ENCODE measurements at places on chromosomes 7 and 10.

DNA sequence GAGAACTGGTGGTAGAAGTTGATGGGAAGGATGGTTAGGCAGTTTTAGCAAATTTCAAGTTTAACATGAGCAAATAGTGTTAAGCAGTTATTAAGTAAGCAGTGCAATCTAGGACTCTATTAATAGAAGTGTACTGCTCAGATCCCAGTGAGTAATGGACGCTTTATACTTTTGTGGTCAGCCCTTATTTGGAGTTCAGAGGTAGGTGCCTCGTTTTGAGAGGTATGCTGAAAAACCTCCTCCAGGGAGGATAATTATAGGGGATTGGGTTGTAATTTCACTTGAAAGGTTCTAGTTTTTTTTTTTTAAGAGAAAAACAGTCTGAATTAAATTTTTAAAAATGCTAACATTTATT lies 33.5 kb upstream of the CCDC7 start:
- DNase-seq, result peak; percentile 60
- no peaks in the 10 kb centered on the region for H3K36me3 ChIP-seq
- H3K27me3 ChIP-seq, result no peaks in the 10 kb centered on the region

- no peak for DNase-seq
- no peaks in the 10 kb centered on the region for H3K4me1 ChIP-seq
- H3K4me3 ChIP-seq, result no peak overlapping the region
- H3K27ac ChIP-seq, result no peak overlapping the region
These were observed 101.8 kb upstream of the DOCK1 start for GRCh38 chr10:126803394-126803793.

- no peaks in the 10 kb centered on the region for H3K4me1 ChIP-seq
- H3K27me3 ChIP-seq, result no peaks in the 10 kb centered on the region
- no peaks in the 10 kb centered on the region for H3K36me3 ChIP-seq
- no peak overlapping the region for H3K27ac ChIP-seq
- DNase-seq, result no peak
These were observed 374.2 kb downstream of the GATA3 start for GRCh38 chr10:8428654-8429053.

DNA sequence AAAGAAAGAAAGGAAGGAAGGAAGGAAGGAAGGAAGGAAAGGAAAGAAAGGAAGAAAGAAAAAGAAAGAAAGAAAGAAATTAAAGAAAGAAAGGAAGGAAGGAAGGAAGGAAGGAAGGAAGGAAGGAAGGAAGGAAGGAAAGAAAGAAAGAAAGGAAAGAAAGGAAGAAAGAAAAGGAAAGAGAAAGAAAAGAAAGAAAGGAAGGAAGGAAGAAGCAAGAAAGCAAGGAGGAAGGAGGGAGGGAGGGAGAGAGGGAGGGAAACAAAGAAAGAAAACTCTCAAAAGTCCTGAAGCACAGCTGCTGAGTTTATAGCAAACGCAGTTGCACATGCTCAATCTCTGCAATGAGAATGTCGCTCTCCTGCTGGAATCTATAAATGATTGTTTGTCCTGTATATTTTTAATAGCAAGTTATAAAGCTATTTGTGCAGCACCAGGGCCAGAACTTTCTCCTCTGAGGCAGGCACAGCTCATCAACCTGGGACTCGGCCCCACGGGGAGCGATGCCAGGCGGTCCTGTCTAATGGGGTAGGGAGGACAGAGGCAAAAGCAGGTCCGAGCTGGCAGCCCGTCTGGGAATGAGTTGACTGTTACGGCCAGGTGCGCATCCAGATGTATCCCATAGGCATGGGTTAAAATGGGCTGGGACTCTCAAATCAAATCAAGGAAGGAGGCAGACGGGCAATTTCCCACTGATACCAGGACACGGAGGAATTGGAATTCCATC lies 118.0 kb upstream of the PFKP start:
- H3K27ac ChIP-seq, result no peak overlapping the region
- no peaks in the 10 kb centered on the region for H3K36me3 ChIP-seq

GRCh38 chr7:142629588-142630260 lies 119.5 kb upstream of the PRSS1 start:
- no peaks in the 10 kb centered on the region for H3K4me1 ChIP-seq
- H3K4me3 ChIP-seq, result no peak overlapping the region
- no peaks in the 10 kb centered on the region for H3K36me3 ChIP-seq
- peaks cover 10% of the 10 kb centered on the region for H3K27me3 ChIP-seq
- H3K27ac ChIP-seq, result no peak overlapping the region

- no peaks in the 10 kb centered on the region for H3K27me3 ChIP-seq
- peaks cover 51% of the 10 kb centered on the region for H3K4me1 ChIP-seq
- DNase-seq, result no peak
- H3K4me3 ChIP-seq, result peak overlapping the region; percentile 88
- H3K36me3 ChIP-seq, result peaks cover 8% of the 10 kb centered on the region
- H3K27ac ChIP-seq, result peak overlapping the region; percentile 98
These were observed 3.3 kb downstream of the MYOF start for GRCh38 chr10:93478873-93479272.

DNA sequence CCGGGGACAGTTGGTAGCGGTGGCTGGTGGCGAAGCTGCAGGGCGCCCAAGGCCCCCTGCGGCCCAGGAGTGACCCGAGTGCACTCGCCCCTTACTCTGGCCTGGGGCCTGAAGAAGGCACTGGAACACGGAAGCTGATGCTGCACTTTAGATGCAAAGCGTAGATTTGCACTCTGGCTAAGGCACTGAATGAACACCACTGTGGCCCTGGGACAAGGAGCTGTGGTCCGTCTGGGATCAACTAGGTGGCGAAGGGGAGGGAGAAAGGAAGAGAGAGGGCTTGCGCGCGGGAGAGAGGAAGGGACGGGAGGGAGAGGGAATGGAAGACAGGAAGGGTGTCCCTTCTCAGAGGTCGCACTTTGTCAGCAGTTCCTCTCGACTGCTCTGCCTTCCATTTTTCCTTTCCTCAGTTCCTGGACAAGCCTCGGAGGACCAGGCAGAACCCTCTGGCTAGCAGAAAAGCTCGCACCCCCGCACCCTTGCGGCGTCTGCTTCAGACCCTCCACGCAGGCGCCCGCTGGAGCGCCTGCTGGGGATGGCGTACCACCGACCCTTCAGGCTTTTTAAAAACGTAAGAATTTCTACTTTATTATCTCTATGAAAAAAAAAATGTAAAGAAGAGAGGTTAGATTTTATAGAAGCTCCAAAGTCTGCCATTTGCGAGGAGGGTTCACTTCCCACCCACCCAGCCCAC lies 1.2 kb downstream of the FERD3L start:
- H3K4me3 ChIP-seq, result peak overlapping the region; percentile 62
- H3K36me3 ChIP-seq, result no peaks in the 10 kb centered on the region
- peak; percentile 7 for DNase-seq
- no peak overlapping the region for H3K27ac ChIP-seq

GRCh38 chr7:128891110-128891941 lies 19.2 kb downstream of the KCP start:
- H3K4me1 ChIP-seq, result no peaks in the 10 kb centered on the region
- DNase-seq, result no peak
- no peaks in the 10 kb centered on the region for H3K36me3 ChIP-seq
- no peak overlapping the region for H3K27ac ChIP-seq
- no peak overlapping the region for H3K4me3 ChIP-seq

DNA sequence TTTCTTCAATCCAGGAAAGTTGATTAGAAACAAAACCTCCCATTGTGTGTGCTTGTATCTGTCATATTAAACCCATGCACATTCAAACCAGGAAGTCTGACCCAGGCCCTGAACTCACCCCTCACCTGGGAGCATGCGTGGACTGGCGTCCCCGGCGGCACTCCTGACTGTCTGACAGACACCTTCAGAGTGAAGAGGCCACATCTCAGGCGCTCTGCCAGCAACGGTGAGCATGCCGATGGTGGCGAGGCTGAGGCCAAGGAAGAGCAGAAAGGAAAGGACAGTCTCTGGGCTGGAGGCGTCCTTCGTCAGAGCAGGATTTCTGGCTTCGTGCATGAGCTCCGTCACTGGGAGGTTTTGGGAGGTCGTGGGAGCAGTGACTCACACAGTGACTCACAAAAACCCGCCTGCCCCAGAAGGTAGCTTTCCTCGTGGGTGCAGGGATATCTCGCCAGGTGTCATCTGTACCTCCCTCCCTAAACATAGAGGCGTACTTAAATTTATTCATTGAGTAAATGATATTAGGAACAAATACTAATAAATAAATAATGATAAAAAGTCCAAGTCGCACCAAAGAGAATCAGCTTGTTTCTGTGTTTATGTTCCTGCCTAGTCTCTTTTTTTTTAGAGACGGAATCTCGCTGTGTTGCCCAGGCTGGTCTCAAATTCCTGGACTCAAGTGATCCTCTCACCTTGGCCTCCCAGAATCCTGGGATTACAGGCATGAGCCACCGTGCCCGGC lies 13.5 kb downstream of the IQCE start:
- 0 out of 2 replicates have a peak, but pooled peaks cover 4% of the 10 kb centered on the region for H3K36me3 ChIP-seq
- no peak overlapping the region for H3K4me3 ChIP-seq
- H3K27me3 ChIP-seq, result no peaks in the 10 kb centered on the region
- no peaks in the 10 kb centered on the region for H3K4me1 ChIP-seq
- peak; percentile 33 for DNase-seq

GRCh38 chr10:17431871-17432311 lies 22.5 kb downstream of the ST8SIA6 start:
- no peak overlapping the region for H3K4me3 ChIP-seq
- no peaks in the 10 kb centered on the region for H3K36me3 ChIP-seq
- H3K4me1 ChIP-seq, result no peaks in the 10 kb centered on the region
- H3K27ac ChIP-seq, result no peak overlapping the region
- DNase-seq, result peak; percentile 75

- H3K4me3 ChIP-seq, result no peak overlapping the region
- H3K27me3 ChIP-seq, result no peaks in the 10 kb centered on the region
- H3K27ac ChIP-seq, result no peak overlapping the region
- H3K36me3 ChIP-seq, result no peaks in the 10 kb centered on the region
- DNase-seq, result peak; percentile 48
These were observed 224.1 kb downstream of the SLC25A13 start for GRCh38 chr7:96097835-96098234.

DNA sequence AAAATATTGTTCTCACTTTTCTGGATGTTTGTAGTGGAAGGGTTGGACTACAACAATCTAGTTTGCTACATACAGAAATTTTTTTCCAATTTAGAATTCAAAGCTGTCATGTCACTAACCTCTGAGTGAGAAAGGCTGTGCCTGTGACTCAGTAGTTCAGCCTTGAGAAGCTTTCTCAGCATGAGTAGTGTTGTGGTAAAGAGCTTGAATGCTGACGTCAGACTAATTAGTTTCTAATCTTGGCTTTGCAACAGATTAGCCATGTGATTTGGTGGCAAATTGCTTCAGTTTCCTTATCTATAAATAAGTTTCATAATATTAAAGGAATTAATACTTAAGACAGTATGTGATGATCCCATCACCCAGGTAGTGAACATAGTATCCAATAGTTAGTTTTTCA lies 83.8 kb downstream of the ABCA13 start:
- peak; percentile 63 for DNase-seq
- H3K27ac ChIP-seq, result no peak overlapping the region
- H3K27me3 ChIP-seq, result no peaks in the 10 kb centered on the region
- no peaks in the 10 kb centered on the region for H3K36me3 ChIP-seq
- H3K4me1 ChIP-seq, result no peaks in the 10 kb centered on the region

DNA sequence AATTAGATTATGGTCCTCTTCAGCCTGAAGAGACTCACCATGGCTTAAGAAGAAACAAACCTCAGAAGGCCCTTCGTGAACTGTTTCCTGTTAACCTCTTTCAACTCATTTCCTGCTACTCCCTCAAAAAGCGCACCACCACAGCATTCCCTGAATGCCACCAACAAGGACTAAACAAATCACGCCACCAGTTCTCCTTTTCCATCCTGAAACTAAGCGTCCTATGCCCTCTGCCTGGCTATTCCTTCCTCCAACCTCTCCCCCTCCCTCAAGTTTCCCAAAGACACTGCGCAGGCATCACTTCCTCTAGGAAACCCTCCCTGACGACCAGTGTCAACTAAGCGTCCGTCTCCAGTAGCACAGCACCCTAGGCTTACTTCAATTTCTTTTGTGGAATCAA lies 12.0 kb downstream of the YWHAG start:
- no peak for DNase-seq
- no peaks in the 10 kb centered on the region for H3K27me3 ChIP-seq
- peaks cover 21% of the 10 kb centered on the region for H3K4me1 ChIP-seq

GRCh38 chr7:125382401-125382800 lies 452.8 kb upstream of the POT1 start:
- H3K27ac ChIP-seq, result no peak overlapping the region
- H3K27me3 ChIP-seq, result no peaks in the 10 kb centered on the region
- no peak for DNase-seq
- H3K36me3 ChIP-seq, result no peaks in the 10 kb centered on the region

GRCh38 chr7:135508883-135509588 lies 866 bp downstream of the CNOT4 start:
- H3K4me1 ChIP-seq, result peaks cover 16% of the 10 kb centered on the region
- H3K4me3 ChIP-seq, result peak overlapping the region; percentile 97
- peak; percentile 59 for DNase-seq
- H3K36me3 ChIP-seq, result no peaks in the 10 kb centered on the region
- peak overlapping the region; percentile 86 for H3K27ac ChIP-seq

GRCh38 chr10:99443500-99443899 lies 13.1 kb upstream of the GOT1 start:
- H3K27ac ChIP-seq, result no peak overlapping the region
- H3K27me3 ChIP-seq, result peaks cover 23% of the 10 kb centered on the region
- H3K4me3 ChIP-seq, result no peak overlapping the region
- no peaks in the 10 kb centered on the region for H3K36me3 ChIP-seq
- no peaks in the 10 kb centered on the region for H3K4me1 ChIP-seq
- no peak for DNase-seq

- no peak overlapping the region for H3K4me3 ChIP-seq
- H3K36me3 ChIP-seq, result no peaks in the 10 kb centered on the region
- DNase-seq, result no peak
- H3K4me1 ChIP-seq, result peaks cover 10% of the 10 kb centered on the region
These were observed 364.7 kb upstream of the NFE2L3 start for GRCh38 chr7:25787336-25787735.

- peak overlapping the region; percentile 74 for H3K27ac ChIP-seq
- H3K27me3 ChIP-seq, result no peaks in the 10 kb centered on the region
- no peak overlapping the region for H3K4me3 ChIP-seq
These were observed 51.7 kb upstream of the SORCS3 start for GRCh38 chr10:104589431-104589830.

GRCh38 chr7:128790315-128791041 lies 1.3 kb upstream of the CCDC136 start:
- no peaks in the 10 kb centered on the region for H3K36me3 ChIP-seq
- no peaks in the 10 kb centered on the region for H3K27me3 ChIP-seq
- no peak overlapping the region for H3K27ac ChIP-seq
- H3K4me3 ChIP-seq, result peak overlapping the region; percentile 75

DNA sequence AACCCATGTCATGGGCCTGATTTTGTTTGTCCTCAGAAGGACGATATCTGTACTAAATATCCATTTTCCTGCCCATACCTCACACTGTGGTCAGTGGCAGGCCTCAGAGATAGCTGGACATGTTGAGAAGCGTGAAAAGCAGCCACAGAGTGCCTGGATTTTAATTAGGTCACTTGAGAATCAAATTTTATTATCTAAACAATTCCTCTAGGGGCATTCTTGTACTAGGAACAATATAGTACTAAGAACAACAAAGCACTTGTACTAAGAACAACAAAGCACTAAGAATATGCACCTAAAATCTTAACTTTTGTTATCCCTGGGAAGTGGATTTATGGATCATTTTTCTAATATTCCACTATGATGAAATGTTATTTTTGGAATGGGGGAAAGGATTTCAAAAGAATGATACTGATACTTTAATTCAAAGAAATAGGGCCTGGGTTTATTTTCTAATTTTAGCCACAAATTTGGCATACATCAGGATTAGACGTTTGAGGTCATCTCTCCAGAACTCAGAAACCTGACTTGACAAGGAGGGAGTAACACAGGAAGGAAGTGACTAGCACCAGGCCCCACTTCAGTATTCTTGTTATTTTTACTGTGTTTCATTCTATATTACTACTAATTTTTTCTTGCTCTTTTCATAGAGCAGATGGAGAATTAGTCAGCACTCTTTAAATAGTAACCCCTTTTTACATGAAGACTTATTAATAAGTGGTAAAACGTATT lies 112.2 kb downstream of the EXOC4 start:
- no peak overlapping the region for H3K4me3 ChIP-seq
- 0 out of 2 replicates have a peak, but pooled peaks cover 5% of the 10 kb centered on the region for H3K36me3 ChIP-seq
- H3K27me3 ChIP-seq, result no peaks in the 10 kb centered on the region
- 0 out of 2 replicates have a peak overlapping the region, but pooled peaks have one; percentile 5 for H3K27ac ChIP-seq

Data from GM23248 (cell line).